ENCODE measurements at places on chromosomes 7 and 10.

DNA sequence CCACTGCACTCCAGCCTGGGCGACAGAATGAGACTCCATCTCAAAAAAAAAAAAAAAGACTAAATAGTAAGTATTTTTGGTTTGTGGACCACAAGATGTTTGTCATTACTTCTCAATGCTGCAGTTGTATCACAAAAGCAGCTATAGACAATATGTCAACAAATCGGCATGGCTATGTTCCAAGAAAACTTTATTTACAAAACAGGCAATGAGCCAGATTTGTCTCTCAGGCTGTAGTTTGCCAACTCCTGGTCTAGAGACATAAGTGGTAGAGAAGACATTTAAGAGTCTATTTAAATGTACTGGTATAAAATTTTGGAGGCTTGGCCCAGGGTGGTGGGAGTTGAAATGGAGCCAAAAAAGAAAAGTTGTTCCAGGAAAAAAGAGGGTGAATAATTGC, 185.8 kb downstream of the SORCS1 start:
- DNase-seq: no peak

GRCh38 chr7:47266799-47267198, 315.1 kb downstream of the TNS3 start:
- DNase-seq: no peak

GRCh38 chr7:143497008-143497795, 19.5 kb downstream of the TAS2R41 start:
- no peak for DNase-seq

- no peak for DNase-seq
Observed at GRCh38 chr7:25624833-25625232, 396.5 kb upstream of the NPVF start.

DNA sequence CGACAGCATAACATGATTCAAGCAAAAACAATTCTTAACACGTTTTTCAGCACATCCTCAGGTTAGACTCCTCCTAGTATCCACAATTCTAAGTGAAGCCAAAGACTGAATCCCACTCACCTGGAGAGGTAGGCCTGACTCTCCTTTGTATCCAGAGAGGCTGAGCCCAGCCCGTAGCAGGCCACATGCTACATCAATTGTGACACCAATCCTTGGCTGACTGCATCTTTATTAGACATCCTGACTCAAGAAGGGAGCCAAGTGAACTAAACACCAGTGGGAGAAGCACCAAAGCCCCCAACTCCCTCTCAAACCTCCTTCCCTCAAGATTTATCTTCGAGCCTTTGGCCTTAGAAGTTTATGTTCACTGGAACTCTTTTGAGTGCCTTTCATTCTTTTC, 125.5 kb upstream of the PDLIM1 start:
- no peak for DNase-seq

- no peak for DNase-seq
Observed at GRCh38 chr10:69335613-69336012, 57.3 kb downstream of the HK1 start.

Data from memory B cell (primary cell).